ENCODE measurements at places on chromosomes 7 and 10. TPM values are rescaled to one million over a fixed set of nuclear protein-coding genes. Genes with fewer than 3 reads are reported as not detected.

ECHDC3 gene
- 15.6 TPM for polyA plus RNA-seq

ARHGEF35 gene
- polyA plus RNA-seq: 20.5 TPM

GRCh38 chr7:116284390-116284789, 74.1 kb downstream of the TES start:
- no peak for DNase-seq

DNA sequence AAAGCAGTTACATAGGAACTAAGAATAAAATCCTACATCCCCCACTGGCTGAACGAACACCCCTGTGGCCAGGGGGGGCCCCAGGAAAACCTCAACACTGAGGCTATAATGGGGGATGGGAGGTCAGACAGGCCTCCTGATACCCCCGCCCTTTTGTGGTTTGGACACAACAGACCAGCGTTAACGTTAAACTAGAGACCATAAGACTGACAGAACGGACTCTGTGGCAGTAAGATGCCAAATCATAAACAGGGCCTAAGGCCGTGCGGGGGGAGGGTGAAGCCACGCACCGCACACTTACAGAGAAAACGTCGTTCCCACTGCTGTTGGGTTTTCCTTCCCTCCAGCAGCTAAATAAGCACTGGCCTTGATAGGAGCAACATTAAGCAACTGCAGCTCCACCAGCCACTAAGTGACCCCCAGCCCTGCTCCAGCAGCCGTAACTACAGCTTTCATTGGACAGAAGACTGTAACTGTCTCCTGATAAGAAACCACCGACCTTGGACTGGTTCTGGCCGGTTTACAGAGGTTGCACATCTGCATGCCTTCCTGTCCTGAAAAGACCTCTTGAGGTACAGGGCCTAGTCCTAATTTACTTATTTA, 3.4 kb upstream of the PPP2R2D start:
- no peak for DNase-seq
